ENCODE measurements at places on chromosomes 1 and 21.
A peak's percentile ranks its signal among the peaks of the same experiment; 100 is the strongest.

DNA sequence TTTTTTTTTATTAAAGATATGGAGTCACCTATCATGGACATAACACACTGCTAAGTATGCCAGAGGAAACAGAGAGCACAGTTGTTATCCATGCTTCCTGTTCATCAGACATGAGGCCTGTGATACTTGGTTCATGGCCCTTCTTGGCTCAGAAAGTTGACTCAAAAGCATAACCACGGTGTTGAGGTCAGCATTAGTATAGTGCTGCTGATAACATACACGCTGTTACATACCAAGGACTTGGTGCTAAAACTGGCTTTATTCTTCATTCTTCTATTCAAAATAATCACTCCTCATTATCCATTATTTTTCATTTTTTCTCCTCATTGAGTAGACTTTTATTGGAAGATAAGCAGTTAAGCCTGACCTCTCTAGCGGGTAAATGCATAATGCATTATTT lies 464.1 kb downstream of the ADGRL2 start:
- DNase-seq: no peak

DNA sequence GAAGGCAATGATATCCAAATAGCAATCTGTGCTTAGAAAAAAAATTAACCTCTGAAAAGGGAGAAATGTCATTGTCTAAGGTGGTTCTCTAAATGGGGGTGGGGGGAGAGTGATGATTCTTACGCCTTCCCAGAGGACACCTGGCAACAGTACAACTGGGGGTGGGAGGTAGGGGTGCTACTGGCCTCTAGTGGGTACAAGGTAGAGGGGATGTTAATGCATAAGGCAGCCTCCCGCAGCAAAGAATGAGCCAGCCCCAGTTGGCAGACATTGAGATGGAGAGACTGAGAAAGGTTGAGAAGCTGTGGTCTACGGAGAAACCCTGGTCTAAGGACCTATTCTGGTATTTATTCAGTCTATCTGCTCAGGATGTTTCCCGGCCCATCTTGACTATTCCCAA lies 472.2 kb upstream of the RUNX1 start:
- no peak for DNase-seq

DNA sequence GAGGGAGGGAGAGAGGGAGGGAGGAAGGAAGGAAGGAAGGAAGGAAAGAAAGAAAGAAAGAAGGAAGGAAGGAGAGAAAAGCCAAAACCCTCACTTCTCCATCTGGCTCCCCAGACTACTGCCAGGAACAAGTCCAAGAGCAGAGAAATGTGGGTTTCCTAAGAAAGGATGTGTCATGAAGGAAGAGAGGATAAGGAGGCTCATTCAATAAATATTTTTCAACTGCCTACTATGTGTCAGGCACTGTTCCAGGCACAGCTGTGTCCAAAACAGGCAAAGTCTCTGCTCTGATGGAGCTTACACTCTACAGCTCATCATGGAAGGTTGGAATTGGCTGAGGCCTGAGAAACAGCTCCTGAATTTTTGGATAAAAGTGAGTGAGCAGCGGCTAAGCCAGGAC lies 42.6 kb upstream of the ATP2B4 start:
- DNase-seq: no peak

GRCh38 chr1:20322081-20322824 lies 31.6 kb downstream of the VWA5B1 start:
- DNase-seq: no peak

DNA sequence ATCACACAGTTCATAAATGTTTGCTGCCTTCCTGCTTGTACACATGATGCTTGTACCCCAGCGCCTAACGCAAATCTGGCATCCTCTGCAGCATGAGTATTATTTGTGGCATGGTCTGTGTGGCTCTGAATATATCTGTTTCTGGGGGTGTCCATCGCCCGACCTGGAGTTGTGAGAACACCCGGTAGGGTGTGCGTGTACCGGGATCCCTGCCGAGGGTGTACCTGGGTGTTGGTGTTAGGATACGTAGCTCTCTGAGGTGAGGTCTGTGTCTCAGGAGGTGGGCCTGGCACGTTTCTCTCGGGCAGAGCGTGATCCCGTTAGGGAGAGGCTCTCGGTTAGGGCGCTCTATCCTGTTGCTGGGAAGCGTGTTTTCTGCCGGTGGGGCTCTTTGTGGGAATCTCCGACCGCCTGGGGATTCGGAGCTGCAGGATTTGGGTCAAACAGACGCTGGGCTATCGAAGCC lies 10.4 kb upstream of the CDC20 start:
- no peak for DNase-seq

GRCh38 chr1:241994171-241994570 lies 4.7 kb downstream of the MAP1LC3C start:
- no peak for DNase-seq

- DNase-seq: no peak
Observed at GRCh38 chr1:58447042-58447441, 99.5 kb downstream of the OMA1 start.

DNA sequence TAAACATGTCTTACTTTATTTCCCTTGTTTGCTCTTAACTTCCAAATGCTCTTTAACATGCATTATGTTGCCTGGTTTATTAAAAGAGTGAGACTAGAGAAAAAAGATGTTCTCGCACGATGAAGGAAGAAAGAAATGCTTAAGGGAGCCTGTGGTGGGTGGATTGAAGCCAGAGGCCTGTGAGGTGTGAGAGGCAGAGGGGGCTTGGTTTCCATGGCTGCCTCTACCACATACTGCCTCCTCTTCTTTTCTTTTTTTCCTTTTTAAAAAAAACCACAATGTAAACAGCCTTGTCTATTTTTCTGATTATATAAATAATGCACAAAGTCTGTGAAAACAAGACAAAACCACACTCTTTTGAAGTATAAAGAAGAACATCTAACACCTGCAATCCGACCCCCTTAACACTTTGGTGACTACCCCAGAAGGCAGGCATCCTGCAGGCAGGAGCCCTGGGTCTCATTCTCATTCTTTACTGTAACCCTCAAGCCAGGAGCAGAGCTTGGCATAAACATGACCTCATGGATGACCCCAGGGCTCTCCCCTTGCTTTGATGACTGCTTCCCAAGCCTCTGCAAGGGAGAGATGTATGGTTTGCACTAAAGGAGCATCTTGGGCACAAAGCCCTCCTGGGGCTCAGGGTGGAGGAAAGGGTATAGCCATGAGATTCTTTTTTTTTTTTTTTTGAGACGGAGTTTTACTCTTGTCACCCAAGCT lies 10.1 kb upstream of the PARP1 start:
- no peak for DNase-seq

GRCh38 chr1:100340494-100340893 lies 11.8 kb upstream of the CDC14A start:
- no peak for DNase-seq

- DNase-seq: no peak
Observed at GRCh38 chr1:151418081-151418480, 18.7 kb downstream of the PSMB4 start.

- DNase-seq: no peak
Observed at GRCh38 chr1:160733898-160734297, 5.1 kb upstream of the SLAMF7 start.

GRCh38 chr1:196193896-196194559 lies 414.2 kb downstream of the KCNT2 start:
- DNase-seq: no peak

GRCh38 chr1:204417074-204417997 lies 5.7 kb upstream of the PPP1R15B start:
- no peak for DNase-seq

GRCh38 chr1:221458447-221459156 lies 283.3 kb downstream of the DUSP10 start:
- no peak for DNase-seq

DNA sequence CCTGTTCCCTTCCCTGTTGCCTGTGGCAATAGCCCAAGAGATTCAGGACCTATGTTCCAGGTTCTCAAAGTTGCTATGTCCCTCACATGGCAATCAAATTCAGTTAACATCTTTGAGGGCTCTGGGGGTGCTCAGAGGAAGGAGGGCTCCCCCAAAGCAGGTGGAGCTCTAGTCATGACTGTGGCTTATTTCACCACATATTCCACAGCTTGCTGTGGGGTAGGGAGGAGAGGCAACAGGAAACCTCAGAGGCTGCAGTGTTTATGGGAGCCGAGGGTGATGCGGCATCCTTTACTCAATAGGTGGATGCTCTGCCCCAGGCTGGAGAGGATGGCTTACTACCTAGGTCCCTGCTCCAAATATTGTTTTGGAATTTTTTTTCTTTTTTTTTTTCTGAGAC lies 1.2 kb upstream of the MKNK1 start:
- peak; percentile 36 for DNase-seq

DNA sequence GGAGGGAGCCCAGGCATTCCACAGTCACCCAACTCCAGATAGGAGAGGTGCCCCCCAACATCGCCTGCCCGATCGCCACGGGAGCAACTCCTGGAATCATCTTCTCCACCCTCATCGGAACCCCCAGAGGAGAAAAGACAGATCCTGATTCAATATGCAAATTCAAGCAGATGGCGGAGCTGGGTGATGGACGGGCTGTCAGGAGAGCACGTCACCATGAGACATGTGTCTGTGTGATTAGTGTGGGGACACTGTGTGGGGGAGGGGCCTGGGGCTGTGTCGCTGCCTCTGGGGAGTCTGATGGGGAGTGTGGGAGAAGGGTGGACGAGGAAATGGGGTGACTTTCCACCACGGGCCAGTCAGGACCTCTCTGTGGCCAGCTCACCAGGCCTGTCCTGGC lies 90.2 kb upstream of the CSF3R start:
- no peak for DNase-seq

DNA sequence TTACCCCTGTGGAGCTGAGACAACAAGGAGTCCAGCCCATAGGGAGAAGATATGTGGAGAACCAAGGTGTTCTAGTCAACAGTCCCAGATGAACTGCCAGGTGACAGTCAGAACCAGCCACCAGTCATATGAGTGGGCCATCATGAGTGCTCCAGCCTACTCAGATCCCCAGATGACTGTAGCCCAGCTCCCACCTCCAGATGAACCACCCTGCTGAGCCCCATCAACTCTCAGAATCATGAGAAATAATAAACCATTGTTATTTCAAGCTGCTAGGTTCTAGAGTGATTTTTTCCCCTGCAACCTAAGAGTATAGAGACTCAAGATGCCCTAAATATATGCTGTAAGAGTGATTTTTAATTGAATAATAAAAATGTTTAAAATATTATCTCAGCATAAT lies 444.2 kb downstream of the GPATCH2 start:
- no peak for DNase-seq

GRCh38 chr1:222043444-222044292 lies 301.8 kb upstream of the DUSP10 start:
- no peak for DNase-seq

DNA sequence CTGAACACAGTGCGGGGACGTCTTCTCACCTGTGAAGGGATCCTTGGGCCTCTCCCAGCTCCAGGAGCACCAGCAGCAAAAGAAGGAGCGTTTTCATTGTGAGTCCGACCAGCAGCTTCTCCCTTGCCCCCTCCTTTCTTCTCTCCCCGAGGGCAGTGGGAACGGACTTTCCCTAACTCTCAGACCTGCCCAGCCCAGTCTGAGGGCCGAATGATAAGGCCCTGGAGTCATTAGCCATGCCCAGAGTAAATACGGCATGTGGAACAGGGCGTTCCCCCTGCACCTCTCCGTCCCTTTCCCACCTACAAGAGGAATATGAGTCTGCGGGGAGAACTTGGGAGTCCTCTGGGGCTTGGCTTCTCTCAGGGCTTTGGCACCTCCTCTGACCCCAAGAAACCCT lies at the start of gene CTSE:
CTSE (minus strand) TSS at position 201 of the 400 bp plus-strand sequence; CDS start at position 97, 104 bp downstream.
- no peak for DNase-seq

- DNase-seq: no peak
Observed at GRCh38 chr1:46087891-46088290, 44.5 kb downstream of the PIK3R3 start.

DNA sequence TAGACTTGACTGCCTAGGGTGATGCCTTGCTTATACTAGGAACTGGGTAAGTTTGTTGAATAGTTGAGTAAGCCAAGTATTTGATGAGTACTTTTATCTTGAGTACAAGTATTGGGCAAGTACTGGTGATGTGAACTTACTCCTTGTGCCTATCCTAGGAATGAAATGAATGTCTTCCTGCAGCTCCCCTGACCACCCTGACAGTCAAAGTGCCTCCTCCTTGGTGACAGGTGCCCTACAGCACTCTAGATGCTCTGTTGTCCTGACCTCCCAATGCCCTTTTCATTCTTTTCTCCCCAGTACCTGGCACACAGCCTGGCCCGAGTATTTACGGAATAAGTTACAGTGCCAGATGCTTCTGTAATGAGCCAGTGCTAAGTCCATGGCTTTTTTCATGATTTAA lies 25.5 kb downstream of the PCSK9 start:
- no peak for DNase-seq

- DNase-seq: no peak
Observed at GRCh38 chr21:35616090-35616489, 444.2 kb downstream of the SETD4 start.

DNA sequence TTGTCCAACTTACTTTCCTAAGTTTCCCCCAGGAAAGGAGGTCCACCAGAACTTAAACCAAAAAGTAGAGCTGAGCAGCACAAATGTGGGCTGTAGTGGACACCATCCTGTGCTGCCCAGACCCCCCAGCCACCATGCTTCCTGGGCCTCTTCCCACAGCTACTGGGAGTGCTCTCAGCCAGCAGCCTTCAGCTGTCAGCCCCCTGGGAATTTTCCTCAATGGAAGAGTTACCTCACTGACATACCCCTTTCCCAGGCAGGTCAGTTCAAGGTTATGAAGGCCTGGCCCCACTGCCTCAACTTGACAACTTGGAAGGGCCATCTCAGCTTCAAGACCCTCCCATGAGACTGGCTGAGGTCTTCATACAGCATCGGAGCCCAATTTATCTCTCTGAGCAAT lies 47.7 kb downstream of the CDCP2 start:
- DNase-seq: no peak

- DNase-seq: no peak
Observed at GRCh38 chr1:5220421-5220820, 566.0 kb downstream of the AJAP1 start.

- DNase-seq: no peak
Observed at GRCh38 chr1:204323887-204324286, 35.8 kb downstream of the PLEKHA6 start.

DNA sequence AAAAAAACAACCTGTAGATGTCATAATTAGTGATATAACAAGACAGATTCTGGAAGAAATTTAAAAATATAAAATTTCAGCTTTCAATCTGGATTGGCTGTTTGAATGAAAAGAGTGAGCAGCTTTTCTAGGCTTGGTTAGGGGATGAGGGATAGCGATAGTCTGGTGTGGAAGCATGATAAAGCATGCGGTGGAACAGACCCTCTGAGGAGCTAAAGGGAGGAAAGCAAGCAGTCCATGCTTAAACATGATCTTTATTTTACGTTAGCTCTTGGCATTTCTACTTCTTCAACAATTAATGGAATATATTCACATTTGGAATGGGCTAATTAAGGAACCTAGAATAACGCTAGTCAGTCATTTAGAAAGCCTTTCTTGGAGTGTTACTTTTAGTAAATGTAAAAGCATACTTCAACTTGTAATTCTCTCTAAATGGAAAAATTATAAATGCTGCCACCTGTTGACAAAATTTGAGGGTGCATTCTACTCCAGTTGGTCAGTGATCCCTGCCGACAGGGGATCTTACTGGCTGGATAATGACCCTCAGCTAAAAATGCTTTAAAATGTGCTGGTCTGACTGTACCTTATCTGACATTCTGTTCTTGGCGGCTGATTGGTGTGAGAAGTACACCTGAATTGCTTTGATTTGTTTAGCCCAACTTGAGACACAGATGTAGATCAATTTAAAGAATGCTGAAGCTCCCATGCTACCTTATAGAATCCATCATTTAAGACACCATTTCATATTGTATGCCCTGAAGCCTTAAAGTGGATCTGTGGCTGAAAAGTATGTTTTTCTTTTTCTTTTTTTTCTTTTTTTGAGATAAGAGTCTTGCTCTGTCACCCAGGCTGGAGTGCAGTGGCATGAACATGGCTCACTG lies 61.2 kb downstream of the AK4 start:
- DNase-seq: no peak
